ENCODE measurements at places on chromosomes 1 and 21.
A peak's percentile ranks its signal among the peaks of the same experiment; 100 is the strongest.

DNA sequence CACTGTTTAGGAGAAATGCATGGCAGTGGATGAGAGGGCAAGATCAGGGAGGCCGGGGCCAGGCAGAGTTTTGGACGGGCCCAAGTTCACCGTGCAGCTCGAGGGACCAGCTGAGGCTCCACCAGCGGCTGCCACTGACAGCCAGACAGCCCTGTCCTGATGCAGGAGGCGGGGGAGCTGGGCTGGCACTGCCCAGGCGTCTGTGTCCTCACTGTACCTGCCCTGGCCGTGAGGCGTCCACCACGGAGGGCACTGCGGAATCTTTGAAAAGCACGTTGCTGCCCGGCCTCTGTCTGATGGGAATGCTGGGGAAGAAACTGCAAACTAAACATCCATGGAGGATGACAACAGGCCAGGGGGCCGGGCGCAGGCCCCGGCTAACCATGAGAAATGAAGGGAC lies 35.5 kb downstream of the VPS26C start:
- DNase-seq = no peak

GRCh38 chr1:9119745-9120144 lies 9.2 kb downstream of the GPR157 start:
- DNase-seq = no peak

- DNase-seq = no peak
Observed at GRCh38 chr1:226061068-226061840, 1.3 kb upstream of the H3-3A start.

- no peak for DNase-seq
Observed at GRCh38 chr1:184350573-184350972, 36.3 kb upstream of the C1orf21 start.

DNA sequence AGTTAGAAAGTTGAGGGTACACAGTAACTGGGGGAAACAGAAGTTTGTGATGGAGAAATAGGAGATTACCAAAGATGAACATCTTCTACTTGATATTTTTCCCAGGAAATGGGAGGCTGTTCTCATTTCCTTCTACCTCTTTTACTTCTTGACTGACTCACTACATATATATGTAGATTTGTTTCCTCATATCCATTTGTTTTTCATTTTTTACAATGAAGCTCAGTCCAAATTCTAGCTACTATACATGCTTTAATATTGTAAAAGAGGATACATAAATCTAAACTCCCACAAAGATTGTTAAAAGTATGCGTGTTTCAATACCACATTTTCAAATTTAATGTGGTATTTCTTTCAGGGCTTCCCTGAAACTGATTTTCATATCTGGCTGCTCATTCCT lies 366.6 kb upstream of the NCAM2 start:
- no peak for DNase-seq

DNA sequence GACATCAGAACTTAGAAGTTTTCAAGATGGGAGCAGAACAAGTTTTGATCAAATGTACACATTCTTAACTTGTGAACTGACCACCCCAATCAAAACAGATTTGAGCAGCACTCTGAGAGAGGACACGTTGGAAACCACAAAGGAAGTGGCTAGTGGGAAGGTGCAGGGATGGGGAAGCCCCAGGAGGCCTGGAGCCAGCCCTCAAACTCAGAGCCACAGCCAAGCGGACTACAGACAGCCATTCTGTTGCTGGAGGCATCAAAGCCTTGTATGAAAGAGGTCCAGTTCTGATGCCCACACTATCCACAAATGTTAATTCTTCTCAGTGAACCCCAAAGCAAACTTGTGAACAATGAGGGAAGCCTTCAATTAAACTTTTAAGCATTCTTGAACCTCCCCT lies 143.6 kb upstream of the RAB4A start:
- peak; percentile 44 for DNase-seq

DNA sequence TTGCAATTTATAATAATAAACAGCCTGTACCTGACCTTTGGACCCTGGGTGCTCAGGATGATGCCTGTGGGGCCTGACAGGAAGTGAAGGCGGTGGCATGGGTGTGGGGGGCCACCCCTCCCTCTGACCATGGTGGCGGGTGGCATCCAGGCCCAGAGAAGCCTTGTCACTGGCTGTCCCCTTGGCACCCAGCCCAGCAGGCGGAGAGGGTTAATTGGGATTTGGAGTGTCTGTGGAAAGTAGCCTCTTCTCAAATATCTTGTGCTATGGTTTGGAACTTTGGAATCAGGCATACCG lies 20.5 kb downstream of the SOX13 start:
- no peak for DNase-seq

DNA sequence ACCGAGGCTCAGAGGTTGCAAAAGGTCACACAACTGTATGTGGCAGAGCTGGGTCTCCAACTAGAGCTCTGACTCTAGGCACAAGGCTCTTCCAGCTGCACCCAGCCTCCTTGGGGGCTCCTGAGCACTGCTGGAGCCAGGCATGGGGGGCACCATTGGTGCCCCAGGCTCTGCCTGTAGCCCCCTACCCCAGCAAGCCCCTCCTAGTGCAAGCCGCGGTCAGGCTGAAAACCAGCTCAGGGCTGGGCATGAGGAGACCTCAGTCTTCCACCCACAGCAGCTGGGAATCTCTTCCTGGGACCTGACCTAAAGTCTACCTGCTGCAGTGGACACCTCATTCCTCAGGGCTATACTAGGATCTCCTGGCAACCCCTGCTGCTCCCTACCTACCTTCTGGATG lies 14.6 kb downstream of the TNNT2 start:
- no peak for DNase-seq

DNA sequence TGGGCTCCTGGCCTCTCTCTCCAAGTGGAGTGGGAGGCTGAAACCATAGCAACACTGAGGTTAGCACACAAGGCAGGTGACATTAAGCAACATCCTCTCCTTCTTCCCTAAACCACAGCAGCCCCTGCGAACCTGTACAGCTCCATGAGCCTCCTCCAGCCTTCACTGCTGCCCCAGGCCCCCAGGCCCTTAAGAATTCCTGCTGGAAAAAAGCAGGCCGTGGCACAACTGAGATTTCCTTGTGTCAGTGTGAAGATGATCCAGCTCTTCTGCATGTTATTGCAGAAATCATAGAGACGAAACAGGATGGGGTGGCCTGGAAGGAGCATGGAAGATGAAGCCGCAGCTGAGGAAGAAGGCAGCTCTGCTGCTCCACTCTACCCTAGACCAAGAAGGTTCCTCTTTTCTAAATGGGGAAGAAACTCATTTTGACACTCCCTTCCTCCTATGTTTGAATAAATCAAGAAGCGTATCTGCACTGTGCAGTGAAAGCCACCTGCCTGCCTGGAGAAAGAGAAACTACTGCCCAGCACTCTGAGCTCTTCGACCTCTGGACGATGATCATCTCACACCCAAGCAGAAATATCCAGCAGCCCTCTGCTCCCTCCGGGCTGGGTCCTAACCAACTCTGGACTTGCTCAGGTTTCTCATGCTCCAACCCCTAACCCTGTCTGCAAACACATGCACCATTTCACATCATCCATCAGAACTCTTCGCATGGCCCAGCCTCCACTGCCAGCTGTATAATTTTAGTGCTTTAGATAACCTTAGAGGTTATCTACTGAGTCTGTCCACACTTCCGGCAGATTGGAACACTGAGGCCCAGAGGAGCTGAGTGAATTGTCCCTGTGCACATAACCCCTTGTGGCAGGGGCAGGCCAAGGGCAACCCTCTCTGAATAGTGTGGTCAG lies 20.7 kb downstream of the SH3BP5L start:
- no peak for DNase-seq

DNA sequence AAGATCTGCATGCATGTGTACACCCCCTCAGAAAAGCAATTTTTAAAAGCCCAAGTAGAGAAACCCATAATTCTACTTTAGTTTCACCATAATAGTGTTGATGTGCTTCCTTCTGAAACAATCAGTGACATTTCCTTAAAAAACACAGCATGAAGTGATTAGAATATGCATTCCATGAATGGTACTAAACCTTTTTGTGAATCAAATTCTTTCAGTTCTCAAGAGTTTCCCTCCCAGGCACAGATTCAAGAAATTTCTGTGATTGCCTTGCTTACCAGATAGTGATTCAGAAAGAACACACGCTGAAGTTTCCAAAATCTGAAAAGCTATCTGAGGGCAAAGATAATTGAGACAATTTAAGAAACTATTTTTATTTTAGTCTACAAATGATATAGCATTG lies 136.4 kb upstream of the ADGRL2 start:
- no peak for DNase-seq

GRCh38 chr1:205232127-205232820 lies 4.5 kb downstream of the TMCC2 start:
- DNase-seq = no peak

DNA sequence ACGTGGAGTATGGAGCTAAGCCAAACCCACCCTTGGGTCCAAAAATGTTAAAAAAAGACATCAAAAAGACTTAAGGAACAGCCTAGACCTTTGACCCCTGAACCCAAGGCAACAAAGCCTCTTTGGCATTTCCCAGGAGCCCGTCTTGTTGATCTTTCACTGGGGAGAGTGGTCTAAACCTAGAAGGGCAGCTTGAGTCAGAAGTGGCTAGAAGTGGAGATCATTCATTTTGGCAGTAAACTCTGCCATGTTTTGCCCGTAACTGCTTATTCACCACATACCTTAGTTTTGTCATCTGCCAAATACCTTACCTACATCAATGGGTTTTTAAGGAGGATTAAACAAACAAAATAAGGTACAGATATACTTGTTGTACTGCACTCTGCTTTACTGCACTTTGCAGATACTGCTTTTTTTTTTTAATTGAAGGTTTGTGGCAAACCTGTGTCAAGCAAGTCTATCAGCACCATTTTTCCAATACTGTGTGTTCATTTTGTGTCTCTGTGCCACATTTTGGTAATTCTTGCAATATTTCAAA lies 1.7 kb upstream of the CTSE start:
- no peak for DNase-seq

DNA sequence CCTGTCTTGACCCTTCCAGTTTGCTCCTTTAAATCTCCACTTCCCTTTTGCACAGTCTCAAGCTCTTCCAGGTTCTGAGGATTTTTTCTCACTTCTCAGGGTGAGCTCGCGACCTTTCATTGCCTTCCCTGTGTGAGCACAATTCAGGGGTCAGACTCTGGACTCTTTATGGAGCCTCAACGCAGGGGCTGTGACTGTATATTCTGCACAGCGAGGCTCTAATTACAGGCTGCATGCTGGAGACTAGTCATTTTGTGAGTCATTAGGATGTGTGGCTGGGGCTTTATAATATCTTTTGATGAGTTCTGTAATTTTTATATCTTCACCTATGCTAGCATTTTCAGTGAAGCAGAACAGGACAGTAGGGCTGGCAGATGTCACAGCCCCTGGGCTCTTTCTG lies 270.7 kb downstream of the KAZN start:
- DNase-seq = no peak

DNA sequence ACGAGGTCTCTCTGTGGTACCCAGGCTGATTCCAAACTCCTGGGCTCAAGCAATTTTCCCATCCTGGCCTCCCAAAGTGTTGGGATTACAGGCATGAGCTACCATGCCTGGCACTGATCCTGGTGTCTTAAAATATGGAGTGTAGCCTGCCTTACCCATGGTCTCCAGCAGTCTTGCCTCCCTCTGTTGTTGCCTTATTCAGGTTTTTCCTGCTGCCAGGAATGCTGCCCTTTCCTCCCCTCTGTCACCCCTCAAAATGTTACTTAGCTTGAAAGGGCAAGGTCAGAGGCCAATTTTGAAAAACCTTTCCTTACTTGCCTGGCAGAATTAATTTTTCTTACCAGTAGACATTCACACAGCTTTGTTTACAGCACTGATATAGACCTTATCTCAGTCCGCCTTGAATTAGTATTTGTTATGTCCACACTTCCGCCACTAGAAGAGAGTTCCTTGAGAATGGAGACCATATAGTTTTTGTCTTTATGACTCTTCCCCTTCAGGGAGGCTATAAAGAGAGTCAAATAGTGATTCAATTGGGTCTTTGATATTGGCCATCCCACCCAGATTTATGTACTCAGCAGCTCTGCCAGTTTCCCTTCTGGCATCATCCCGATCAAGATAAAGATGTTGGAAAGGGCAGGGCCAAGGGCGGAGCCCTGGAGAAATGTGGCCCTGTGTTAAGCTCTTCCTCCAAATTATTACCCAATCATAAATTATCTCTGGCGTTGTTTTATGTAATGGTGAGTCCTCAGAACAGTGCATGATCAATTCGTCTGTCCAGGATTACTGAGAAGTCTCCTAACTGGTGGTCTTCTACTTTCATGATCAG lies 38.8 kb downstream of the C1orf21 start:
- DNase-seq = no peak

DNA sequence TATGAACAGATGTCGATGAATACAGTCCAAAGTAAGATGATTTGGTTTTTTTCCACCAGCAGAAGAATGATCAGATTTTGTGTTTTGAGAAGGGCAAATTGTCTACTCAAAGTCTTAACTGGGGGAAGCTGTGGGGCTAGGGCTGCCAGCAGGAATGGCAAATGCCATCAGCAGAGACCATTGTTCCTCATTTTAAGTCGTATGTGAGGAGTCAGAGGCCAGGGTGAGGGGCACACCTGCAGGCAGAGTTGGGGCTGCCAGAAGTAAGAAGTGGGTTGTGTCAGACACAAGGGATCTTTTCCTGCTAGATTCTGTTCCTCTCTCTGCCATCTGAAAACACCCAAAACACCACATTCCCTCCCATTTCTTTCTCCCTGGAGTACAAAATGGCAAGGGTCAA lies 8.7 kb downstream of the PARK7 start:
- no peak for DNase-seq

- no peak for DNase-seq
Observed at GRCh38 chr1:61092642-61093041, 10.3 kb downstream of the NFIA start.

DNA sequence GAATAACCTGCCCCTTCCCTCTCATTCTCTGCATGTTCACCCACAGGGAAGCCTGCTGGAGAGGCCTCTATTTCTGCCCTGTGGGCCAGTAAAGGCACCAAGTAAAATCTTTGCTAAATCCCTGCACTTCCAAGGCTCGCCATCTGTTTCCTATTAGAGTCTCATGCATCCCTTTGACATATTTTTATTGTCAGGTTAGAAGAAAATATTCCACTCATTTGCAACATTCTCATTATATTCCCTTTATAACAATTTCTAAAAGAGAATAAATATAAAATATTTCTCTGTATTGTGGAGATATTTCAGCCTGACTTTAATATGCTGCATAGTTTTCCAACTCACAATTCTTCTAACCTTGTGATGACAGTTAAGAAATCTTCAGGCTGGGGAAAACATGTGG lies 340.4 kb upstream of the VAMP3 start:
- no peak for DNase-seq

- no peak for DNase-seq
Observed at GRCh38 chr1:3024019-3024418, 2.8 kb downstream of the ACTRT2 start.

Data from stimulated activated CD4-positive, alpha-beta T cell treated with anti-CD3 and anti-CD28 coated beads, Interleukin-2, amount 100 ng/mL, for 24 hours (primary cell).